SW 1271 (cell line): ENCODE measurements at places on chromosomes 16 and 17.

DNA sequence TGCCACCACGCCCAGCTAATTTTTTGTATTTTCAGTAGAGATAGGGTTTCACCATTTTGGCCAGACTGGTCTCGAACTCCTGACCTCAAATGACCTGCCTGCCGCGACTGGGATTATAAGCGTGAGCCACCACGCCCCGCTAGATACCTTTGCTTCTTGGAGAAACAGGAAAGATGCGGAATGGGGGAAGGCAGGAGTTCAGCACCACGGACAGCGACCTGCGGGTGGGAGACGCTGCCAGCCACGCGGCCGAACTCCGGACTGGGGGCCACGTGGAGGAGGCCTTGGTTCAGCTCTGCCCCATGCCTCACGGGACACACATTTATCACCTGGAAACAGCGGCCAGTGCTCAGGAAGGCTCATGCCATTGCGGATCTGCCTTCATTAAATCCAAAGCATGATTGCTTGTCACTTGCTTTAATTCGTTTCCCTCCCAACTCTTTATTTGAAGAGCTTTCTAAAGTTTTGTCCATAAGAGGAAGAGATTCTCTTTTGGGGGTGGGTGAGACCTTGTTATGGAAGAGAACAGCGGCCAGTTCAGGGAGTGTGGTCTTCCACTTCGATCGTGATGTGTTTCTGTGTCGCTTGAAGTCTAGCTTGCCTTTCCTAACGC is 219.9 kb downstream of the ENGASE start:
- DNase-seq, result no peak

DNA sequence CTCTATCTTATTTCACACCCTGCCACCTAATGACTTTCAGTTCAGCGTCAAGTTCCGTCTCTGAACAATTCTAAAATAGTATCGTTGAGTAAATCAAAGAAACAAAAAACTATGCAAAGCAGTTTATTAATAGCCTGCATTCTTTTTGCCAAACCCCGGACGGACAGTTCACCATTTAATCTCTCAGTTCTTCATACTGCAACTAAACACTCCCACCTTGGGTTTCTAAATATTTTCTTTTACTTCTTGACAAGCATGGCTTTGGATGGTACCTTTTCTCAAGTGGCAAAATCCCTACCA is 1.2 kb downstream of the MYH11 start:
- DNase-seq, result no peak

DNA sequence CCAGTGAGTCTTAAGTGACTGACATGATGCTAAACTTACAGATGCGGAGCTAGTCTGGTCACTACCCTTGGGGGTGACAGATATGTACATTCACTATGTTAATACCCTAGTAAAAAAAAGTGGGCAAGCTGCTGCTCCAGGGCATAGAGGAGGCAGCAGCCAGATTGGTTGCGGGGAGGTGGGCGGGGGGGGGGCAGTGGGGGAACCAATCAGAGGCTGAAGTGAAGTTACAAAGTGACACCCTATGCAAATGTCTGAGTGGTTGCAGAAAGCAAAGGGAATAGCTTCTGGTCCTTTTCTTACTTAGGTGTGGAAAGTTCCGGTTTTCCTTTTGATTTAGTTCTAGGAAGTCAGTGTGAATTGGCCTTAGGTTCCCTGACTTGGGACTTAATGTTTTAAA is 12.1 kb downstream of the NDEL1 start:
- DNase-seq, result no peak

GRCh38 chr16:12545792-12546342 is 257.8 kb downstream of the CPPED1 start:
- no peak for DNase-seq

GRCh38 chr16:71542377-71542776 is 16.2 kb downstream of the CHST4 start:
- peak; percentile 3 for DNase-seq

DNA sequence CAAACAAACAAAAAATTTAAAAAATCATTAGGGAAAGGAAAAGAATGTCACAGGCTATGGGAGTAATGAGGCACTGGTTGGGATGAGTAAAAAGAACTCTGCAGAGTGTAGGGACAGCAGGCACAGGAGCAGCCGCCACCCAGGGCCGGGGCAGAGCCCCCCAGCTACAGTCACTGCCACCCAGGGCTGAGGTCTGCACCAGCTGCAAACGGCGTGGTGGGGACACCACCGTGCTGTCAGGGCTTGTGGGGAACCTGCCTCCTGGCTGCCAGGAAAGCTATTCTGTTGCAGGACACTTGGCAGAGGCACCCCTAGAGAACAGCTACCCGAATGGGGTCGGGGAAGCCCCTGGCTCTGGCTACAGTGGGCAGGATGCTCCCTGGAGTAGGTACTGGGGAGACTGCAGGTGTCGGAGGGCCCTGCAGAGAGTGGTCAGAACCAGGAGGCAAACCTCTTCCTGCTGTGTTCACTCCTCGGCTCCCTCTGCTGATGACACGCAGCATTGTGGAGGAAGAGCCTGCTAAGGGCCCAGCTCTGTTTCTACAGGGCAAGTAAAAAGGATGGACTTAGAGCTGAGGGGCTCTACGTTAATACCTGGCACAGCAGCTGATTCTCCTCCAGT is 32.3 kb upstream of the CAPN15 start:
- DNase-seq, result peak; percentile 17

GRCh38 chr17:56909742-56910508 is 3.9 kb downstream of the TRIM25 start:
- no peak for DNase-seq

- DNase-seq, result peak; percentile 35
Observed at GRCh38 chr17:67139784-67140665, 95.7 kb downstream of the CACNG1 start.

DNA sequence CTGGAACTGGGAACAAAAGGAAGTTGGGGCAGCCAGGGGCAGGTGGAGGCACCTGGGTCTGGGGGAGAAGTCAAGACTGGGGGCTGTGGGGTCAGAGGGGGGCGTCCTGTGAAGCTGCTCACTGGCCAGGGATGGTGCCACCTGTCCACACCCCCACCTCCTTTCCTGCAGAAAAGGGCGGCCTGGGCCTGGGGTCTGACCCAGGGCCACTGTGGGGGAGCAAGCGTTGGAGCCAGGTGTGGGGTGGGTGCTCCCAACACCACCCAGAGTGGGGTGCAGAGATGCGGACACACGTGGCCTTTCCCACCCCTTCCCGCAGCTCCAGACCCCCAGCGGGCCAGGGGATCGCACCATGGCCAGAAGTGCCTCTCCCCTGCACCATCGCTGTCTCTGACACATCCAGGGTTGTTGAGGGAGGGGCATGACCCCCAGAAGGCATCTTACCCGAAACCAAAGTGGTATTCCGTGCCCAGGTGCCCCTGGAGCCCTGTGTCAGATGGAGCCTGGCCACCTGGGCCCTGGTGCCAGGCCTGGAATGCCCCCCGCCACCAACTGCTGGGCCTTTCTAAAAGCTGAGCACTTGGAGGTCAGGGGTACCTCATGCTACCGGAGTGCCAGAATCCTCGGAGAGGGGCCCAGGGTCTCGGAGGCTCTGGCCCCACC is 2.6 kb upstream of the SLC16A3 start:
- DNase-seq, result no peak

- no peak for DNase-seq
Observed at GRCh38 chr17:78991017-78991738, 11.5 kb upstream of the LGALS3BP start.

DNA sequence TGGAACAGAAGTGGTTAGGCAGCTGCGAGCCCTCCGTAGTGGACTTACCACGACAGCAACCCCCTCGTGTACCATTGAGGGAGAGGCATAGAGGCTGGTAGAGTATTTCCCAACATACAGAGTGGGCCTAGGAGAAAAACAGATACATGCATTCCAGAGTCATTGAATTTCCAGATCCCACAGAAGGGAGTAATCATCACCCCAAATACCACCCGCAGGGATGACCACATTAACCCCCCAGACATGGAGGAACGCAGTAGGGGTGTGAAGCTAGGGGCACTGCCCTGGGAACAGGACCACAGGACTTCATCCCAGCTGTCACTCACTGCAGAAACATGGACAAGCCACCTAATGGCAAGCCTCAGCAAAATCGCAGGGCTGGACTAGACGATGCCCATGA is 44.7 kb upstream of the ICAM2 start:
- DNase-seq, result no peak
